ENCODE measurements at places on chromosomes 16 and 17.

DNA sequence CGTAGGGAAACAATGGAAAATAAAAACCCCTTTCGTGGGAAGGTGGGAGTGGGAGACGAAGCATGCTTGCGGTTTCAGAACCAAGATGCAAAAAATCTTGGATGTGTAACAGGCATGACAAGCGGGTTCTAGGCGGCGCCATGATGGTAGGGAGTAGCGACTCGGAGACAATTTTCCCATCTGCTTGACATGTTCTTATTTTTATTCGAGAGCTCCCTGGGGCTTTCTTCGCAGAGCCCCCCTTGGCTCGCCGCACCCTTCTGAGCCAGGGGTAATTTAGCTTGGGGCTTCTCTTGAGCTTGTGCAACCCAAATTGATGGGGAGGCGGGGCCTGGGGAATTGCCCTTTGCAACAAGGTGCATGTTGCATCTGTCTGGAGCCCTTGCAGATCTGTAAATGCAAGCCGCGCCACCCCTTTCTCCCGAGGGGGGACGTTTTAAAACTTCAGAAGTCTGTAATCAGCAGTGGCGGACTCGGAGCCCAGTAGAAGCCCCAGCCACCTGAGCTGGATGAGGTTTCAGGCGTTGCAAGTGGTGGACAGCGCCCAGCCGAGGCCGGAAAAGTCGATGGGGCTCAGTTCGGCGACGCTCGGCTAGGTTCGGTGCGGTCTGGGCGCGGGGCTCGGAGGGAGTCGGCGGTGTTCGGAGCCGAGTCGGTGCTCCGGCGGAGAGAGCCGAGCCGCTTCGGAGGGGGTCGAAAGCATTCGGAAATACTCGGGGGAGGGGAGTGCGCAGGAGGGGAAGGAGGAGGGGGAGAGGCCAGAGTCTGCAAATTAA is 2.9 kb downstream of the GNAO1 start:
- H3K27me3 ChIP-seq: peaks cover 78% of the 10 kb centered on the region
- no peaks in the 10 kb centered on the region for H3K4me1 ChIP-seq
- DNase-seq: peak; percentile 53
- H3K36me3 ChIP-seq: no peaks in the 10 kb centered on the region
- no peak overlapping the region for H3K27ac ChIP-seq
- no peak overlapping the region for H3K4me3 ChIP-seq

GRCh38 chr16:65959983-65960382 is 406.5 kb upstream of the CDH5 start:
- peaks cover 7% of the 10 kb centered on the region for H3K36me3 ChIP-seq
- H3K27me3 ChIP-seq: no peaks in the 10 kb centered on the region
- no peaks in the 10 kb centered on the region for H3K4me1 ChIP-seq
- no peak overlapping the region for H3K4me3 ChIP-seq

- no peak for DNase-seq
- no peaks in the 10 kb centered on the region for H3K27me3 ChIP-seq
- peaks cover 12% of the 10 kb centered on the region for H3K36me3 ChIP-seq
- H3K27ac ChIP-seq: peak overlapping the region; percentile 47
Observed at GRCh38 chr17:45128331-45128730, 4.0 kb downstream of the PLCD3 start.

- peaks cover 43% of the 10 kb centered on the region for H3K36me3 ChIP-seq
- no peaks in the 10 kb centered on the region for H3K27me3 ChIP-seq
- peaks cover 28% of the 10 kb centered on the region for H3K4me1 ChIP-seq
- H3K4me3 ChIP-seq: peak overlapping the region; percentile 77
- H3K27ac ChIP-seq: peak overlapping the region; percentile 82
Observed at GRCh38 chr17:1515640-1516387, 598 bp downstream of the INPP5K start.

GRCh38 chr16:25297151-25297787 is 39.6 kb upstream of the ZKSCAN2 start:
- H3K4me3 ChIP-seq: no peak overlapping the region
- H3K4me1 ChIP-seq: peaks cover 5% of the 10 kb centered on the region
- H3K36me3 ChIP-seq: no peaks in the 10 kb centered on the region

Data from MCF 10A (cell line).